Right cardiac atrium (tissue), 5 donors: ENCODE measurements at places on chromosomes 3 and 15.

GRCh38 chr15:64288577-64288976 lies 67.4 kb downstream of the CSNK1G1 start:
- DNase-seq: no peak

DNA sequence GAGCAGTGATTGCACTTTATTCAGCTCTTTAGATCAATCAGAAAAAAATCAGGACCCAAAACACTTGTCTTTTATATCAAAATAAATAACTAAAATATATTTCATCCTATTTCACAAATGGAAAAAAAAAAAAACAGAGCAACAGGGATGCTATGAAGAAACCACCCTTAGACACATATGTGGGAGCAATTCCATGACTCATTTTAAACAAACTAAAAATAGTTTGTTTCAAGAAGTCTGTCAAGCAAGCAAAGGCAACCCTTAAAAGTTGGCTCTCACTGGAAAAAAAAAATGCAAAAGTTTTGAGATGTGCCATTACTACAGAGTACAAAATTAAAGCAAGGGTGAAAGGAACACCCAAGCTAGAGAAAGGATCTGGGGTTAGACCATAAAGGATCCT lies 5.7 kb downstream of the ATP13A3 start:
- DNase-seq: no peak

DNA sequence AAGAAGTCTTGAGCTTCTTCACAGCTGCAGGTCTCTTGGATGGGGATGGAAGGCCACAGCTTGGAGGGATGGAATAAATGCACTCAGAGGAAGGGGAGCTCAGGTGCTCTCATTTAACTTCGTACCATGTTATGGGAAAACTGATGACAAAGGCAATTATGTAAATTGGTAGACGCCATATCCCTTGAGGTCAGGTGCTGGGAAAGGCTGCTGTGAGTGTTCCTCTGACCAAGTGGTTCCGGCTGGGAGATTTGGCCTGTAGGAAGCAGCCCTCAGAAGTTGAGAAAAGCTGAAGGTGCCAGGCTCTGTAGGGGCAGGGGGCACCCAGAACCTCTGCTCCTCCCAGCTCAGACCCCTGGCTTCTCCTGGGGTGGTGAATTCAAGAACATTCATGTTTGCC lies 47.1 kb downstream of the FAH start:
- no peak for DNase-seq

DNA sequence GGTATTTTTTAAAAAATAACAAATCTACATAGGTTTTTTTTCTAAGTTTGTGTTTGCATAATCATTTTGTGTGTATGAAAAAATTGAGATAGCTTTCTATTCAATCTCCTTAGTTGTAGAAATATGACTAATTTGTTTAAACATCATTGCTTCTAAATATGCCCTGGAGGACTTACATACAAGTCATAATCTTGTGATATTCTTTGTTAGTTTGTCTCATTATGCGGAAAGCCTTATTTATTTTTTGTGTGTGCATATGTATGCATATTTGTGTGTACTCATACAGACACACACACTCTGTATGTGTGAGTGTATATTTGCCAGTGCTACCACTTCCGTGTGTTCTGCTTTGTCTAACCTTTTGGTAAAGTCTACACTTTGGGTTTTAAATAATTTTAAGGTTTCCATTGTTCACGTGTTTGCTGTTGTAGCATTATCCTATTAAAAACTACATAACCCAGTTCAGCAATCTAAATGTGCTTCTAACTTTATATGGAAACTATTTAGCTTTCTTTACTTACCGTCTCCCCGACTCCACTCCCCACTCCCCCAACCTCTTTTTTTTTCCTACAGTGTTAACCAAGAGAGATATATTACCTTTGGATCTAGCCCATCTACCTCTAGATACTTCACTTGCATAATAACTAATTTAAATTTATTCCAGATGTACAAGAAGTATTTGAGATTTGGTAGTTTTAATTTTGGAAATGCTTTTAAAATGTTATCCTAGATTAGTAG lies 111.7 kb downstream of the FNDC3B start:
- no peak for DNase-seq

- DNase-seq: no peak
Measured at GRCh38 chr15:63848879-63849551, 15.3 kb upstream of the HERC1 start.

GRCh38 chr15:81373775-81374395 lies at the start of gene TMC3:
TMC3 (minus strand) TSS chr15:81374213; CDS start chr15:81374077, 136 bp downstream.
- DNase-seq: no peak

DNA sequence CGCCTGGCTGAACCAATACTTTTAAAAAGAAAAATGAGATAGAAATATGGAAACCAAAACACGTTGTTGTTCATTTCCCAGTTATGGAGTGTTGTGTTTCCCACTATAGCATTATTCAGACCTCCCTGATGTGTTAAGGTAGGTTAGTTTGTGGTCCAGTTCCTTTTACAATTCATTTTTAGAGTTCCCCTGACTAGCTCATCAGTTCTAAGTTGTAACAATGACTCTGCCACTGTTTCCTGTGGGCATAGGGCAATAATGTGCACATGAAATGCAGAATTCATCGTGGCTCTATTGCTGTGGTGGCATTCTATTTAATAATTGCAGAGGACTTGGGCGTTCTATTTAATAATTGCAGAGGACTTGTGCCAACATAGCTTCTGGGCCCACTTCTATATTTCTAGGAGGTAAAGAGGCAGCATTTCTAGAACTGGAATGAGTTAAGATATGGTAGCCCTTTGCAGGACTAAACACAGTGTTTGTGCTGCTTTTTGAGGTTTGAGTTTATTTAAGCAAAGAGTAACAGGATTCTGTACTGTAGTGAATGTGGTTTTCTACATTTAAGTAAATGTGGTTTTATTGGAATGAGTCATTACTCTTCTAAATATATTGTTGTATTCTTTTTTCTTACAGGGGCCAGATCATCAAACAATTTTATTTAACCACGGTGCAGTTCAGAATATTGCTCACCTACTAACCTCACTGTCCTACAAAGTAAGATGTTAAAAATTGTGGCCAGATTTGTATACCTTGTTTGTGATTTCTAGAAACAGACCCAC lies 47.5 kb downstream of the ARMC8 start:
- no peak for DNase-seq

DNA sequence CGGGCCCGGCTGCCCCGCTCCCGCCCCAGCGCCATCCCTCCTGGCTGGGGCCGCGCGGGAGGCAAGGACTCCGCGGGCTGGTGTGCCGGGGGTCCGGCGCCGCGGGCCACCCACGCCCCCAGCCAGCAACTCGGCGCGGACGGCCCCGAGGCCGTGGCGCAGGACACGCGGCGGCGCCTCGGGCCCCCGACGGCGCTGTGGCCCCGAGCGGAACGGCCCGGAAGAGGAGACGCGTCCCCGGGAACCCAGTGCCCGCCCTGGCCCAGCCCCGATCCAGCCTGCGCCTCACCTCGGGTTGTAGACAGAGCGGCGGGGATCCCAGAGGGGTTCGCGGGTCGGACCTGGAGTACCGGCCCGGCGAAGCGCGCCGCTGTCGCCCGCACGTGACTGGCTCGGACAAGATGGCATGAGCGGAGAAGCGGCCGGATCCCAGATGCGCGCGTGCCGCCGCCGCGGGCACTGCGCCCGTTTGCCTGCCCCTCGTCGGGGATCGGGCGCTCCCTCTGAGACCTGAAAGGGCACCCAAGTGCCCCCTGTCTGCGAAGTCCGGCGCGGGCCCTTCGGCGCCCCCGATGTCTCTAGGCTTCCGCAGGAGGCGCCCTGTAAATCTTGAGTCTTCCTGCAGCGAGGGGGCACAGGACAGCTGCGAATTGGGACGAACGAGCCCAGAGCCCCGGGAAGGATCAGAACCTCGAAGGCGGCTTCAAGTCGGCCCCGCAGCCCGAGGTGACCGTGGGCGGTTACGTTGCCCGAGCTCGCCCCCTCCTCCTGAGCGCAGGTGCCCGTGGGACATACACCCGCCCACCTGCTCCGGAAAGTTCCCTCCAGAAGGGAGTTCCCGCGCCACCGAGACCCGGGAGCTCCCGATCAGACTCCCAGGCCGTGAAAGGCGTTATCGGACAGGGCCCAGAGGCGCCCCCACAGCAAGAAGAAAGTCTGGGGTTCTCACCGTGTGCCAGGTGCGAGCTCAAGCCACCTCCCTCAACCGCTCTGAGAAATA lies 598 bp upstream of the SFMBT1 start:
- peak; percentile 80 for DNase-seq

GRCh38 chr3:37558580-37558979 lies 303.1 kb upstream of the CTDSPL start:
- DNase-seq: no peak

GRCh38 chr3:4866866-4867265 lies 112.4 kb upstream of the BHLHE40 start:
- DNase-seq: no peak

GRCh38 chr3:13858768-13859520 lies 20.9 kb downstream of the WNT7A start:
- DNase-seq: no peak

GRCh38 chr3:82163907-82164520 lies 402.6 kb upstream of the GBE1 start:
- DNase-seq: no peak

DNA sequence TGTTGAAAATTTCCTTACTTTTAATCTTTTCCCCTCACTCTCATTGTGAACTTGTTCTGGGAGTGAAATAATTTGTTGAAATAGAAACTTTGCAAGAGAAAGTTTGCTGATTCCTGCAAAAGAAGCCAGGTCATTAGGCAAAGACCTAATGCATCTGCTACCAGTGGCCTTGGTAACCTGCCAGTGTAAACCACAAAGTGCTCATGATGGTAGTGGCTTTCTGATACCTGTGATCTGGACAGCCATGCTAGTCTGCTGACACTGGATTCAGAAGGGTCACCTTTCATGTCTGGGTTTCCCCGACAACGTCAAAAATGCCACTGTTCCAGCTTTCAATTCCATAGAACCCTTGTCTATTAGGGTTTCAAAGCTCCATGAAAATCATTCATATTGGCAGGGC lies 123.7 kb upstream of the MCTP2 start:
- DNase-seq: no peak

DNA sequence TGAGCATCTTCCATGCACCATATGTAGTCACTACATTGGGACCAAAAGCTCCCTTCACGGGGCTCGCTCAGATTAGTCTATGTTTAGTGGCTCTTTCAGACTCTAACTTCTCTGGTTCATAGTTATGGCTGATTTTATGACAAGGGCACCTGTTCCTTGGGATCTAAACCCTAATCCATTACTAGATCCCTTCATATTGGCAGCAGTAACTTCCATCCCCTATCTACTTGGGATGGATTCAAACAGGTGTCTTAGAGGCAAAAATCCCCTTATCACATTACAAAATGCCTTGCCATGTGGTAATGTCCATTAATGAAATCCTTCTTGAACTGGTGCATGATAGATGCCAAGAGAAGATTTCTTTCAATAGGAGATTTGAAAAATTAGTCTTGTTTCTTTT lies 96.7 kb upstream of the TP63 start:
- no peak for DNase-seq

GRCh38 chr3:142888099-142888480 lies 793 bp downstream of the PCOLCE2 start:
- peak; percentile 76 for DNase-seq

- no peak for DNase-seq
Measured at GRCh38 chr15:57691082-57691481, 15.4 kb upstream of the POLR2M start.

GRCh38 chr3:111539351-111540331 lies 2.4 kb upstream of the CD96 start:
- DNase-seq: peak; percentile 20

GRCh38 chr15:75149867-75150709 lies 51.6 kb upstream of the C15orf39 start:
- DNase-seq: no peak

DNA sequence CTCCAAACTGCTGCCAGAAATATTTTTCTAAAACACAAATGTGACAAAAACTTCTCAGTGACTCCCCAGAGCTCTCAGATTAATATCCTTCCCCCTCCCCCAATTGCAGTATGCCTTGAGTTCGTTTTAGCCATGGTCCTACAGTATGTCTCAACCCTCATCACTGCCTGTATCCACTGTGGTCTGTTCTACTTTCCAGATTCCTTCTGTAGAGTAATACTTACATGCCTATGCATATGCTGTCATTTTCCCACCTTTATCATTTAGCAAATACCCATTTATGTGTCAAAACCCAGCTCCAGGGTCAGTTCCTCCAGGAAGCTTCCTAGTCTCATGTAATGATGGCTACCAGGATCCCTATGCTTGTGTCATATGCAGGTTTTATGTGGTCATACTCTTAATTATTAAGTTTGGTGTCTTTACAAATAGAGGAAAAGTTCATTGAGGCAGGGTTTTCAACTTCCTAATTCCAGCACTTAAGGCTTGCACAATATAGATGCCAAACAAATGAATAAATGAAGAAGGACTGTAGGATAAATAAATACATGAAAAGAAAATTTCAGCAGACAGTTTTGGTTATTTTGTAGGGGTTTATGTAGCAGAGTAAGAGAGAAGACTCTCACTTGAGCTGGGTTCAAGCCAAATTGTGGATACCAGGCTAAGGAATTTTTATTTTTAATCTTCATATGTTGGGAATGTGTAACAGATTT lies 170.8 kb downstream of the ALCAM start:
- DNase-seq: no peak

DNA sequence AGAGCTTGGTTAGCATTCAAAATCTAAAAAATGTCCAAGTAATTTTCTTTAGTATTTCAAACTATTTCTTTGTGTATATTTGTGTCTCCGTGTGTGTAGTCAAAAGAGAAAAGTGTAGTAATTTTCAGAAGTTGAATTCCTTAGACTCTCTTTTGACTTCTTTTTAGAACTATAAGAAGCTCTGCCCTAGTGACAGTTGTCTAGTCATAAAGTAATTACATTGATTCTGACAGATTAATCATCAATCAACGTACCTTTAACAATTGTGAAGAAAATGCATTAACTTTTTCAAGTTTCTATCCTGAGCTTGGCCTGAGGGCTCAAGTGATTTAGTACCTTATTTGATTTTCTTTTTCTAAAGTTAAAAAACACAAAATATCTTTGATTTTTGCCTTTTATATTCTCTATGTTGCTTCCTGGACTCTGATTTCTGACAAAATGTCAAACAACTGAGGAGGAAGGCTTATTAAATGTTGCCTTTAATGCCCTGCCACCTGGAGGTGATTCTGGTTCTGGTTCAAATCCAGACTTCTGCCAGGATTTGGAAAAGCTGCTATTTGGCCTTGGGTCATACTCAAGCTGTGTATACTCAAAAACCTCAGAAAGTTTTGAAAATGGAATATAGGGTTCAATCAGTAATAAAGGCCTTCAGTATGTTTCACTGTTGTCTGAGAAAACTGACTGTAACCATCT lies 653.6 kb downstream of the NSUN3 start:
- no peak for DNase-seq

DNA sequence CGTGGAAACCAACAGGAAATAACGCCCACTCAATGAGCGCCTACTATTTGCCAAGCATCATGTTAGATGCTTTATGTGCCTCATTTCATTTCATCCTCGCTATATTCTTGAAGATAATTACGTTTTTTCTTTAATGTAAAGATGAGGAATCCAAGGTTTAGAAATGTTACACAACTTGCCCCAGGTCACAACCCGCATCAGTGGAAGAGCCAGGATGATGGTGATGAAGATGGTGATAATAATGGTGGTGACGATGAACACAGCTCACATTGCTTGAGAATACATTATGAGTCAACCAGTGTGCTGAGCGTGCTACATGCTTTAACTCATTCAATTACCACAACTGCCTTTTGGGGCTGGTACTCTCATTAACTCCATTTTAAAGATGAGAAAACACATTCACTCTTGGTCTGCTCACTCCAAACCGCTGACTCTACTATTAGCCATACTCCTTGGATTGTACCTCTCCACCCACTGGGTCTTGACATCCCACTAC lies 21.5 kb upstream of the MYO1E start:
- DNase-seq: no peak
